Cardiac atrium fibroblast (primary cell): ENCODE measurements at places on chromosomes 1 and 21. TPM values are rescaled to one million over a fixed set of nuclear protein-coding genes. Genes with fewer than 3 reads are reported as not detected.

Gene ELAPOR1
- 1.8 TPM in 1 of 2 replicates, not detected in the other for total RNA-seq

Gene LINGO4
- not detected in 2 replicates for total RNA-seq

Gene SPRR2D
- total RNA-seq, result not detected in 2 replicates

Gene YBEY
- 24.9 and 31.1 TPM in 2 replicates for total RNA-seq
